Activated CD8-positive, alpha-beta T cell treated with anti-CD3 and anti-CD28 coated beads for 36 hours (primary cell): ENCODE measurements at places on chromosomes 1 and 21. TPM values are rescaled to one million over a fixed set of nuclear protein-coding genes. Genes with fewer than 3 reads are reported as not detected.

The C1orf105 gene
- total RNA-seq, result not detected

DNA sequence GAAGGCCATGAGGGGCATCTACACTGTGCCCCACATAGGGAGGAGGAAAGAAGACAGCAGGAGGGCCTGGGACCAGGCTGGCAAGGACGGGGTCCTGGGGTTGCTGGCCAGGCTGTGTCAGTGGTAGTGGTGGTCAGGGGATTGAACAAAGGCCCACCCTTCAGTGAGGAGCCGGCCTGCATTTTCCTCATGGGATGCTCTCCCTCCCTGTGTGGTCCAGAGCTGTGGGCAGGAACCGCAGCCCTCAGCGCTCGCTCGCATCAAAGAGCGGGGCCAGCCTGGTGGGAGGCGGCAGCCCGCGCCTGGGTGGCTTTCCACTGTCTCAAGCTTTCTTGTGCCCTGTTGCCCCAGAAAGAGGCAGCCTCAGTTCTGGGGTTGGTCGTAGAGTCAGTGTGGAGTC, 24.8 kb downstream of the LHX4 start:
- no peak for DNase-seq

The ALPL gene
- total RNA-seq, result not detected

The UBE2J2 gene
- total RNA-seq, result 52.3 TPM

GRCh38 chr21:41360072-41360821, 1.6 kb upstream of the MX2 start:
- no peak for DNase-seq

DNA sequence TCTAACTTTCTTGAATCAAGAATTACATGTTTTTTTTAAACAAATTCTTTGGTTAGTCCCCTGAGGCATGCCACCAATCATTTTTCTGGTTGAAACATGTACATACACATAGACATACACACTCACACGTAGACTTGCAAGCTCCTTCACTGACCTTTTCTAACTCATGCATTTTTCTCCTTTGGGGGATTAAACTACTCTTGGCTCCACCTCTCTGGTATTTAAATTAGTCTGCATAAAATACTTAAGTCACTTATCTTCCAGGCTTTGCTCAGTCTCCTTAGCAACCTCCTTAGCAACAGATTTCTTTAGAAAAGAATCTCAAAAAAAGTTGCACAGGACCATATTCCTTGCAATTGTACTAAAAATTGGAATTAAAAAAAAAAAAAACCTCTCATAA, 440.9 kb upstream of the LRRC7 start:
- no peak for DNase-seq

- no peak for DNase-seq
Measured at GRCh38 chr21:35449846-35450245, 400.7 kb upstream of the RUNX1 start.

DNA sequence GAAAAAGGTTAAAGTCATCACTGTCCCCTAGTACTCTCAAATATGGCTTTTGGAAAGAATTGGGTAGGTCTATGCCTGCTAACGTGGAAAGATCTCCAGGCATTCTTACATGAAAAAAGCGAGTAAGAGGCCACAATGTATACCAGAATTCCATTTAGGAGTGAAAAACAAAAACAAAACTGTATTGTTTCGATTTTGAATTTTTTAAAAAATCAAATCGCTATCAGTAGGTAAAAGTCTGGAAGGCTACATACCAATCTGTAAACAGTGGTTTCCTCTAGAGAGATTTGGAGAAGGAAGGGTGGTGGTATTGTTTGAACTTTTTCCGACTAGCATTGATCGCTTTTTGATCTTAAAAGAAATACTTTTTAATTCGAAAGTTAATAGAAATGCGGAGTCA, 55.9 kb downstream of the RRAGC start:
- DNase-seq, result no peak

DNA sequence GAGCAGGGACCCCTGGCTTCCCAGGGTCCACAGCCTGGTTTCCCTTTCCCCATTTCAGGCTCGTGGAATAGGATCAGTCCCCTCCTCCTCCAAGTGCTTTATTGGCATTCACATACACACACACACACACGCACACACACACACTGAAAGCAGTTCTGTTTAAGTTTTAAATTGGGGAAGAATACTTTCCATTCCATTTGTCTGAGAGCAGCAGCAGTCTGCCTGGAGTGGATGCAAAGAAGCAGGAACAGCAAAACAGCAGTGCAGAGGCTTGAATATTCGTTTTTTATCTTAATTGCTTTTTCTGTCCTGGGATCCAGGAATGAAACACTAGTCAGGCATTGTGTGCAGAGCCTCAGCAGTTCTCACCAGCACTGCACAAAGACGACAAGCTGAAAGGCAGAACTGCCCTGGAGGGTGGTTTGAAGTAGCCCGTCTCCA, 7.1 kb downstream of the CYB561D1 start:
- DNase-seq, result no peak

The HAO2 gene
- not detected for total RNA-seq

DNA sequence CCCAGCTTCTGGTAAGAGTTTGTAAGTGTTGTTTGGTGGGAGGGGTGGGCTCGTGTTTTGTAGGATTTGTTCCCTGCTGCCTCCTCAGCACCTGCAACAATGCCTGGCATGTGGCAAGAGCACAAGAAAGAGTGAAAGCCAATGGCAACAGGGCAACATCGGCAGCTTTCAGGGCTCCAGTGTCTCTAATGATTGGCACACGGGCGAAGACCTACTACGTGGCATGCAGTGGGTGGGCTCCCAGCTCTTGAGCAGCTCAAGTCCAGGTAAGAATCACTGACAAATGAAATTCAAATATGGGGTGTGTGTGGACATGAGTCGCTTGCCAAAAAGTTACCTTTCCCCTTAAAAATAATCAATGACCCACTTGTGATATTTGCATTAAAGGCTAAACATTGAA, 23.9 kb upstream of the SLC1A7 start:
- DNase-seq, result no peak

DNA sequence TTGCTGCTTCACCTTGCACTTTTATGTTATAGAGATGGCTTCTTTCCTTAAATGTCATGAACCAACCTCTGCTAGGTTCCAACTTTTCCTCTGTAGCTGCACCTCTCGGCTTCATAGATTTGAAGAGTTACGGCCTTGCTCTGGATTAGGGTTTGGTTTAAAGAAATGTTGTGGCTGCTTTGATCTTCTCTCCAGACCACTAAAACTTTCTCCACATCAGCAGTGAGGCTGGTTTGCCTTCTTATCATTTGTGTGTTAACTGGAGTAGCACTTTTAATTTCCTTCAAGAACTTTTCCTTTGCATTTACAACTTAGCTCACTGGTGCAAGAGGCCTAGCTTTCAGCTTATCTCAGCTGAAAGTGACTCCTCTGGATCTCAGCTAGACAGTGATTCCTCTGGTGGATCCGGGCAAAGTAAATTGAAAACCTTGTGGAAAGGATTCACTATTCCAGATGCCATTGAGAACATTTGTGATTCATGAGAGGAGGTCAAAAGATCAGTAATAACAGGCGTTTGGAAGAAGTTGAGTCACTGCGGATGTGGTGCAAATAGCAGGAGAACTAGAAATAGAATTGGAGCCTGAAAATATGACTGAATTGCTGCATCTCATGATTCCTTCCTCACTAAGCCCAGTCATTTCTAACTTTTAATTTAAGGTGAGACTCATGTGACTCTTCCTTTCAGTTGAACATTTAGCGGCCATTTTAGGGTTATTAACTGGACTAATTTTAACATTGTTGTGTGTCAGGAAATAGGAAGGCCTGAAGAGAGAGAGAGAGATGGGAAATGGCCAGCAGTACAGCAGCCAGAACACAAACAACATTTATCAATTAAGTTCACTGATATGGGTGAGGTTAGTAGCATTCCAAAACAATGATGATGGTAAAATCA, 16.2 kb upstream of the RGS1 start:
- DNase-seq, result no peak

GRCh38 chr1:54581621-54582035, 33.6 kb downstream of the ACOT11 start:
- no peak for DNase-seq

The LCE6A gene
- not detected for total RNA-seq

The EGLN1 gene
- total RNA-seq, result 47.2 TPM

DNA sequence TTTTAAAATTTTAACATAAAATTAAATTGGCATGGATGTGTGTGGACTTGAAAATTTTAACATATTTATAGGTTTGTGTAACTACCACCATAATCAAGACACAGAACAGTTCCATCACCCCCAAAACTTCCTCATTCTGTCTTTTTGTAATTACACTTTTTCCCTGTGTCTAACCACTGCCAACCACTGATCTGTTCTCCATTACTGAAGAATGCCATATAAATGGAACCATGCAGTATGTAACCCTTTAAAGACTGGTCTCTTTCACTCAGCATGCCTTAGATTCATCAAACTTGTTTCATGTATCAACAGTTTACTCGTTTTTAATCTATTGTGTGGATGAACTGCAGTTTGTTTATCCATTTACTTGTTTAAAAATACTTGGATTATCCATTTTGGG, 13.0 kb upstream of the AHCYL1 start:
- DNase-seq, result no peak

- DNase-seq, result peak; percentile 73
Measured at GRCh38 chr1:26538480-26539412, 9.2 kb downstream of the RPS6KA1 start.

- no peak for DNase-seq
Measured at GRCh38 chr1:54583871-54584270, 35.8 kb downstream of the ACOT11 start.

DNA sequence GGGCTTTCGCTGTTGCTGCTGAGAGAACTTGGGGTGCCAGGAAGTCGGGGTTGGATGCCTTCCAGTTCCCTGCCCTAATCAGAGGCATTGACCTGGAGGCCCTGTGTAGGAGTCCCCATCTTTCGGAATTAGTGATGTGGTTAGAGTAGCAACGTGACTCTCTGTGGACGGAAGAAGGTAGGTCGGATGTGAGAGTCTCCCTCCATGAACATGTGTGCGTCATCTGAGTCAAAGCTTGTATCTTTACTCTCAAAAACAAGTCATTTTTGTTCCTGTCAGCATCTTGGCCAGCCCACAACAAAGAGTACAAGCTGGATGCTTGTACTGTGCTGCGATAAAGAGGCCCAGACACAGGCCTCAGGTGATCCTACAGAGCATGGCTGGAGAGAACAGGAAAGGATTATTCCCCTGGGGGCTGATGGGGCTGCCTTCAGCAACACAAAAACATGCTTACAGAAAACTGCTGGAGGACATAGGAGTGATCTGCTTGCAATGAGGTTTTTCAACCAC, 31.0 kb upstream of the IL10 start:
- peak; percentile 91 for DNase-seq

The EXO1 gene
- total RNA-seq, result 66.8 TPM

DNA sequence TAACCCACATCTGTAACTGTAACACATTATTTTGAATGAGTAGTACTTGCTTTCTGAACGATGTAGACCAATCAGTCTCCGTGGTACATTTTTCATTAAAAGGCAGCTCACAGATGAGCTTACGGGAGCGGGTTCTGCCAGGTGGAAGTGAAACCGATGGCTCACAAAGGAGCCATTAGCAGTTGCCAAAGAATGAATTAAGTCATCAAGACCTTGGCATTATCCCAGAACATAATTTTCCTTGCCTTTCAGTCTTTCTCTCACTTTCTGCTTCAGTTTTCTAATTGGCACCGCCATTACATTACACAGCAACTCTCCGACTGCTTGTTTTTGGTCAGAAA, 33.5 kb upstream of the UTS2 start:
- DNase-seq, result no peak

The PTGER3 gene
- not detected for total RNA-seq
